Right forelimb (tissue), 1 donor: ENCODE measurements at places on chromosomes 12 and 14.
A peak's percentile ranks its signal among the peaks of the same experiment; 100 is the strongest.

DNA sequence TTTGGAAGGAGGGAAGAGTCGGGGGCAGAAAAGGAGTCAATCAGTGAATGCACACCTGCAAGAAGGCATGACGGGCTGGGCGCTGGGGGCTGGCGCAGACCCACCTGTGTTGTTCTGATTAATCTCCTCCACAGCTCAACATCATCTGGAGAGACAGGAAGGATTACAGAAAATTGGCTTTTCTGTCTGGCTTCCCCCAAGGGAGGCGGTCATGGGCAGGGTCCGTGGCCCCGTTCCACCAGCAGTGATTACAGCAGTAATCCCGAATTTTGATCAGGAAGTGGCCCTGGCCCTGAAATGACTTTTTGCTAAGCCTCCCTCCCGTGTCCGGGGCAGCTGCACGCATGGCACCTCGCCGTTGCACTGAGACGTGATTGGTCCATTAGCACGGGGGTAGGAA, 24.4 kb upstream of the GALNT9 start:
- no peak for DNase-seq

DNA sequence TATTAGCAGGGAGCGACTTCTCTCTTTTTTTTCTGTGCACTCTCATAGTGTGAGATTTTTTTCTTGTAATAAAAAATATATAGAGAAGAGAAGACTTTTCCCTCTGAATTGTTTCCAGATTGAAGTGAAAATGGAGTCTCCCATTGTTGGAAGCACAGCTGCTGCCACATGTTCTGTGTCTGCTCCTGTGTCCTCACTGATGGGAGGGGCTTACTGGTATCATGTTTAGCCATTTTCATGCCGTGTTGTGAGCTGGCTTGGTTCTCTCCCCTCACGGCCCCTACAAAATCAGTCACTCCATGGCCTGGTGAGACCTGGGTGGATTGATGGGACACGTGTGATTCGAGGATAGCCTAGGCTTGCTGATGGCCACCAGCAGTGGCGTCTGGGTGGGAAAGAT, 379.7 kb upstream of the DDHD1 start:
- DNase-seq = no peak

- DNase-seq = no peak
Measured at GRCh38 chr14:101982621-101983020, 18.2 kb downstream of the DYNC1H1 start.

DNA sequence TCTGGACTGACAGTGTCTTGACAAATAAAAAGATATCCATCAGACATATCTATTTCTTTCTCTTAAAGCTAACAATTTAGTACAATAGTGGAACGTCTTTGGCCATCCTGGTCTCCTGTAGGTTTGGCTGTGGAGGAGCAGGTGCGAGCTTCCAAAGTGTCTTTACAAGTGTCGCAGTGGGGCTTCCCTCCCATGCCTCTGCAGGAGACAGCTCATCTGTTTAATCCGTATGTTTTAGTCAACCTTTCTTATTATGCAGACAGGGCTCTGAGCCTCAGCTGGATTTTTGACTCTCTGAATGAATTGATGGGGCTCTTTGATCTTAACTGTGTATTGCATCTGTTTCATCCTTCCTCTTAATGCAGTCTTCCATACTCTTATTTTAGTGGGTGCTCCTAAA, 57.5 kb downstream of the RMST start:
- DNase-seq = no peak

DNA sequence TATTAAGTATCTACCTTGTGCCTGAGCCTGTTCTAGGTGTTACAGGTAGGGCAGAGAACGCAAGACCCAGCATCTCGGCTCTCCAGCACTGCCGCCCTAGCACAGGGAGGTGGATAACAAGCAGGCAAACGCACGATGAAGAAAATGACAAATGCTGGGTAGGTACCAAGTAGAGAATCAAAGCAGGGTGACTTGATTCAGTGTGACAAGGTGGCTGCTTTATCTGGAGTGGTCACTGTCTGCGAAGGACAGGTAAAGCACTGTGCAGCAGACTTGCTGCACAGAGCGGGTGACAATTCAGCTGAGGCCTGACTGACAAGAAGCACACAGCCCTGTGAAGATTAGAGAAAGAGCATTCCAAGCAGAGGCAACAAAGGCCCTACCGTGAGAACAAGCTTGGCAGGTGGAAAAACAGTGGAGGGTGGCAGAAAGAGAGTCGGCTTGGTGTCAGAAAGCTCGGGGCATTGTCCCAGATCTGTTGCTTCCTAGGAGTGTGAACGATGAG, 12.9 kb downstream of the PRKCH start:
- no peak for DNase-seq

DNA sequence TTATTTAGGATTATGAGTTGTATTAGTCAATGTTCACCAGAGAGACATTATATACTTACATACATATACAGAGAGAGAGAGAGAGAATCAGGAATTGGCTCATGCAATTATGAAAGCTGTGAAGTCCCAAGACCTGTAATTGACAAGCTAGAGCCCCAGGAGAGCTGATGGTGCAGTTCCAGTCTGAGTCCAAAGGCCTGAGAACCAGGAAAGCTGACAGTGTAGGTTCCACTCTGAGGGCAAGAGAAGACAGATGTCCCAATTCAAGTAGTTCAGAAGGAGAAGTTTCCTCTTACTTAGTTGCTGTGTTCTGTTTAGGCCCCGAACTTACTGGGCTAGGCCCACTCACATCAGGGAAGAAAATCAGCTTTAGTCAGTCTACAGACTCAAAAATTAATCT, 76.4 kb upstream of the FICD start:
- DNase-seq = no peak

DNA sequence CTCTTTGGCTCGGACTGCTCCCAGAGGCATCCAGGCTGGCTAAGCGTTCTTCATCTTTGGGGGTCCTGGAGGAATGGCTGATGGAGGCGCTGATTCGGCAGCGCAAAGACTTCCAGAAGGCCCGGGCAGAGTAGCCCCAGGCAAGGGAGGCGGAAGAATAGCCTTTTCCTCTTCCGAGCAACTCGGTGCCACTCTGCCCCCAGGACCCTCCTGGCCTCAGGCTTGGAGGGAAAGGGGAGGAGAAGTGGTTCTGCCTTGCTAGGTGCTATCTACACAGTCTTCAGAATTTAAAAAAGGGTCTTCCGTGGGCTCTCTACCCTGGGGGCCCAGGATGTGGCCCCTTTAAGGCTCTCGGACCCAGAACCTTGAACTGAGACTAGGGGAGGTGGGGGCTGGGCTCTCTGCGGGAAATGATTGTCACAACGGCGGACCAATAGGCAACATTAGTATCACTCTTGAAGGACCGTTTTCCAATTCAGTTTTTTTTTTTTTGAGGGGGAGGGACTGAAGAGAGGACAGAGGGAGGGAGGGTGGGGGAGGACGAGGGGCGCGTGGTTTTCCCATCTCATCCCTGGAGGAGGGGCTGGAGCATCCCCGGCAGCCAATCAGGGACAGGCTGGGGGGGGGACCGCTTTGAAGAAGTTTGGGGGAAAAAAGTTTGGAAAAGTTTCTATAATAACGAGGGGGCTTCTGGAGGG, at the start of gene NFATC4:
TSS of gene NFATC4 (plus strand) at position 671 of the 698 bp plus-strand sequence. CDS start 157 bp downstream, outside the sequence.
- peak; percentile 91 for DNase-seq

DNA sequence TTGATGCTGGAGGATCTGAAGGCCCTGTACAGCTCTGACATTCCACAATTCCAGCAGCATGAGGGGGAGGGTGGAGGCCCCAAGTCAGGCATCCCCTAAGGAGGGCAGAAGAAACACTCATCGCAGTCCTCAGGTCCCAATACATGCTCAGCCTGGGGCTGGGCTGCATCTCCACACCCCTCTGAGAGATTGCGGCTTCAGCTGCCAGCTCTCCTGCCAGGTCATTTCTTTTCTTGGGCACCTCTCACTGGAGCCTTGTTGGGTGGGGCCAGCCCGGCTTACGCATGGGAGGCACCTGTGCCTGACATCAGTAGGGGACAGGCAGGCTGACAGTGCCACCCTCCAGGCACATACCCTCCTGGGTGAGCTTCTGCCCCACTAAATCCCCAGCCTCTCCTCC, 89.8 kb downstream of the DICER1 start:
- DNase-seq = peak; percentile 22

DNA sequence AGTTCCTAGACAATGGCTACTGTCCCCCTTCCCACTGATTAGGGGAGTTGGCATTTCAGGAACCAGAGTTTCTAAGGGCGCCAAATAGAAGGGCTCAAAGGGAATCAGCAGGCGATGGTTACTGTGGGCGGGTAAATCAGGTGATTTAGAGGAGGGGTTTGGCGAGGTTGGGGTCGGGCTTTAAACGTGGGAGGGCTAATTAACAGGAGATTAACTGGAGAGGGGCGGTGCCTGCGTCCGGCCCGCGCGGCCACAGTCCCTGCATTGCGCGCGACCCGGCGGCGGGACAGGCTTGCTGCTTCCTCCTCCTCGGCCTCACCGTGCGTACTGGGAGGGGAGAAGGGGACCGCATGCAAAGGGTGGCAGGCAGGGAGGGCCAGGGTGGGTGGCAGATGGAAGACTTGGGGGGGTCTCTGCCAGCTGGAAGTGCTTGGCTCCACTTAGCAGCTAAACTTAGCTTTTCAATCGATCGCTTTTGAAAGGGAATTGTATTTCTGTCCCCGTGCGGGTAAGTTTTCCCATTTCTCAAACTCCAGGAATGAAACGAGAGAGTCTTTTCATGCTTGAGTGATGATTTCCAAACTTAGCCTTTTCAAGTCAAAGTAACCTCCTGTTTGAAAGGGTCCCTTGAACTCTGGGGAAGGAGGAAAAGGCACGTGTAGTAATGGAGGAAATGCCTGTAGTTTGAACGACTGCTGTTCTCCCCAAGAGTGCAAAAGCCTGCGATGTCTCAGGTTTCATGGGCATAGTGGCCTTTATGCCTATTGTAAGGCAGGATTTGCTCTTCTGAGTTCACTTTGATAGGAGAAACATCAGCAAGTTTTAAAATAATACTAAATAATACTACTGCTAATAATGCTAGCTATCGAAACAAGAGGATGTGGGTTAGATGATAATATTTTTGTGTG, at the start of gene MGST1:
TSS of gene MGST1 (plus strand) at position 255 of the 908 bp plus-strand sequence. CDS start 6,608 bp downstream, outside the sequence.
- DNase-seq = peak; percentile 70

- DNase-seq = no peak
Measured at GRCh38 chr12:7091660-7092228, 501 bp downstream of the C1R start.

DNA sequence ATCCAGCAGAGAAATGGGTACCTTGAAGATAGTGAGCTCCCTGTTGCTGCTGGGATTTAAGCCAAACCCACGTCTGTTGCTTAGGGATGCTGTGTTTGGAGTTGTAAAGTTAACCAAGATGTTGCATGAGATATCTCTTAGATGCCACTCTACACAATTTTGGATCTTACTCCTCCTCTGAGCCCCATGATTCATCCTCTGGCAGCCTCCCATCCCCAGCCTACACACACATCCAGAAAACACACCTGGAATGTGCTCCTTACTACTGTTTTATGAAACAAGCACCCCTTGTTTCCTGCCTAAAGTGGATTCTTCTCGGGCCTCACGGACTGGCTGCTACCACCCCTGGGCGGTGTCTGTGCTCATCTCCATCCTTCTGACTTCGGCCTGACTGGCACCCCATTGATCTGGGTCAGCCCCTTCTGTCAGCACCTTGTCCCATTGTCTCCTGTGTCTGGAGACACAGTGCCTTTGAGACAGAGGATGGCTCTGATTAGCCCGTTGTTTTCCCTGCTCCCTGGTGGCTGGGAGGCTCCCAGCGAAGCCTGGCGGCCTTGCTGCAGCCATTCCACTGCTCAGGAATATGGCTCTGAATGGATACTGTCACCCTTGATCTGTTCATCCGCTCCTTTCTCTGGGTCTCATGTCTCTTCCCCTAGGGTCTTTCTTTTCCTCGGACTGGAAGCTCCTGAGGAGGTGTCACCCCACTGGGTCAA, 24.3 kb downstream of the TSPAN9 start:
- DNase-seq = no peak

DNA sequence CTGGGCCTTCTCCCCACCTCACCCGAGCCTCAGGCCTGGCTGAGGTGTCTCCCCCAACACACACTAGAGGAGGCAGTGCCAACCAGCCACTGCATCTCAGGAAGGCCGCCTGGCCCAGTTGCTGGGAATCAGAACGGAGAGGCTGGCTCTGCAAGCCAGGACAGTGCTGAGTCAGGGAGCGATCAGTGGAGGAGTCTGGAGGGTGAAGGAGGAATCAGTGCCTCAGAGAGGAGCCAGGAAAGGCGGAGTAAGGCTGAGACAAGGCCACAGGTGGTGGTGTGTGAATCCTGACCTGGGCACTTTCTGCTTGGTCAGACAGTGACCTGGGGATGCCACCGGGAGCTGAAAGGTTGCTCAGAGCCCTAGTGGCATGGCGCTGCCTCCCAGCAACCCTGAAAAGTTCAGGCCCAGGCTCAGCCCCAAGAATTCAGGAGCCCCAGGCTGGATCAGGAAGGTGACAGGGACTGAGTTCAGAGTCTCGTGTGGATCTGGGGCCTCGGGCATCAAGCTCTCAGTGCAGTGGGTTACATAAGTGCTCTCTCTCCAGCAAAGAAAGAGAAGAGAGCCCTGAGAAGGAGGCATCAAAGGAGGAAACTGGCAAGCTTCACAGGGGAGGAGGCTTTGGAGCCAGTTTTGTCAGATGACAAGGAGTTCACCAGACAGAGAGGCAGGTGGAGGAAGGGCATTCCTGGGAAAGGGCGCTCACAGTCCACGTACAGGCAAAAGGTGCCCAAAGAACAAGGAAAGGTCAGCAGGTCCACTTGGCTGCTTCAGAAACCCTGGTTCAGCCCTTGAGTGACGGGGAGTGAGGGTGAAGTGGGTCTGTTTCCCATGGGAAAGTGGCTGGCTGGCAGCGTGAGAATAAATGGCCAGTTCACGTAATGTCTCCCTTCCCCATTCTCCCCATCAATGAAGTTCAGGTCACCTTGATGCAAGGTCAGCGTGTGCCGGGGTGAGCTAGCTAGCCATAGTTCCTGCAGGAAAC, 87.8 kb downstream of the ZFP36L1 start:
- no peak for DNase-seq

DNA sequence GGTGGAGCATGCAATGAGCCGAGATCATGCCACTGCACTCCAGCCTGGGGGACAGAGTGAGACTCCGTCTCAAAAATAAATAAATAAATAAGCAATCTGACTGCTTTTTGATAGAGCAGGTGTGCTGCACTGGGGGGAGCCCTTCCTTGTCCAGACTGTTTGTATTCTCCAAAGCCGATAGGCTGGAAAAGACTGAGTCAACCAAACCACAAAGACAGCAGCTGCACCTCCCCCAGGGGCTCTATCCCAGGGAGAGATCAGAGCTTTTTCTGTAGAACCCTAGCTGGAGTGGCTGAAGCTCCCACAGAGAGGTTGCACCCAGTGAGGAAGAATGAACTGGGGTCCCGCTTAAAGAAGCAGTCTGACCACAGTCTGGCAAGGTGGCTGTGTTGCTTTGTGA, 45.8 kb upstream of the LALBA start:
- DNase-seq = no peak

GRCh38 chr12:65522956-65523860, 244.7 kb downstream of the MSRB3 start:
- no peak for DNase-seq

- DNase-seq = no peak
Measured at GRCh38 chr14:79204591-79204990, 1006.7 kb downstream of the DIO2 start.

GRCh38 chr12:110677982-110678381, 10.9 kb downstream of the HVCN1 start:
- DNase-seq = no peak

GRCh38 chr12:75954041-75954440, 77.5 kb downstream of the PHLDA1 start:
- no peak for DNase-seq

- no peak for DNase-seq
Measured at GRCh38 chr14:33859306-33859705, 91.6 kb downstream of the EGLN3 start.

- DNase-seq = no peak
Measured at GRCh38 chr14:100453930-100454329, 130.8 kb downstream of the SLC25A47 start.

- no peak for DNase-seq
Measured at GRCh38 chr12:42868291-42868690, 278.7 kb upstream of the PRICKLE1 start.

- no peak for DNase-seq
Measured at GRCh38 chr12:12776261-12776660, 9.2 kb upstream of the APOLD1 start.
